ENCODE measurements at places on chromosomes 5 and 9.

- no peak for DNase-seq
These were observed 47.8 kb downstream of the PLEKHG4B start for GRCh38 chr5:139579-140442.

DNA sequence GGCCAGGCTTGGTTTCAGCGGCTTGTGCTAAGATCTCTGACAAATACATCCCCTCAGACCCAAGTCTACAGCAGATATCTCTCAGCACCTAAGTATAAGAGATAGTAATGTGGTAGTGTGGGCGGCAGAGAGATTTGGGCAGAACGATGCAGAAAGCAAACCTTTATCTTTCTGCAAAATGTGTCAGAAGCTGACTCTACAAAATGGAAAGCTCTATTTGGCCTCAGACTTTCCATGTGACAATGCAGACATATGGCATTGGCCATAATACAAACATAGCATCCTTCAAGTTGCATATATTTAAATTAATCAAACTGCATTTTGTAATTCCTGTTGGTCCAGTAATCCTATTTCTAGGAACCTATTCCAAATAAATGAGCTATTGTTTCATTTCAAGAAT is 102.5 kb upstream of the RAI14 start:
- no peak for DNase-seq

- DNase-seq: no peak
These were observed 60.6 kb downstream of the KDM4C start for GRCh38 chr9:6818292-6818922.

- DNase-seq: no peak
These were observed 119.3 kb downstream of the COL5A1 start for GRCh38 chr9:134760750-134761420.

- DNase-seq: no peak
These were observed 28.2 kb upstream of the C5orf63 start for GRCh38 chr5:127101533-127101932.

DNA sequence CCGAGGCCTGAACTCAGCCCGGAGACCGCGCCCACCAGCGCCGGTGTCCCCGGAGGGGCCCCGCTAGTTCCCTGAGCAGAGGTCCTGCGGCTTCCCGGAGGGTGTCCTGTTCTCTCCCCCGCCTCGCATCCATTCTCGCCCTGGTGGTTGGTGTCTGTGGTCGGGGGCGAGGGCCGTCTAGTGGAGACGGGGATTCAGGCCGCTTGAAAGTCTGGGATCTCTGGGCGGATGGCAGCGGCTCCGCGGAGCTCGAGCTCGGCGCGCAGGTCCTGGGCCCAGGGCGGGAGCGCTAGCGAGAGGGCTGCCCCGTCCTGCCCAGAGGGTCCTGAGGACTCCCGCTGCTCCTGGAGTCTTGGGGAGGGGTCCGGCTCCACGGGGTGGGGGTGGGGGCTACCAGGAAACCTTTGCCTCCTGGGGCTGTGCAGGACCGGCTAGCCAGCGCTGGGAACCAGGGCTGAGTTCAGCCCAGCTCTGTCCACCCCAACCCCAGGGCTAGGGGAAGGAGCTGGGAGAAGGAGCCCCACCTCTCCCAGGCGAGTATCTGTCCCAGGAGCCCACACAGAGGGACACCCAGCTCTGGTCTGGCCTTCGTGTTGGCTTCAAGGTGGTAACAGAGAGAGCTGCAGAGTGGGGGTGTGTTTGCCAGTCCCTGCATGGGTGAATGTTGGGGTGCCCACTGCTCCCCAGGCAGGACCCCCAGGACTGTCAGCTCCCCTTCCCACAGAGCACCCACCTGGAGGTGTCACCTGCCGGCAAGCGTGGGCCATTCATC is 4.0 kb downstream of the TOR4A start:
- peak; percentile 71 for DNase-seq

GRCh38 chr9:87512311-87512710 is 14.6 kb downstream of the DAPK1 start:
- no peak for DNase-seq

GRCh38 chr9:79809931-79810330 is 238.2 kb downstream of the TLE4 start:
- no peak for DNase-seq

Measured in coronary artery (tissue), 2 donors.